ENCODE measurements at places on chromosomes 13 and 19.
A peak's percentile ranks its signal among the peaks of the same experiment; 100 is the strongest.

- DNase-seq: no peak
Measured at GRCh38 chr13:71285700-71286099, 581.3 kb downstream of the DACH1 start.

DNA sequence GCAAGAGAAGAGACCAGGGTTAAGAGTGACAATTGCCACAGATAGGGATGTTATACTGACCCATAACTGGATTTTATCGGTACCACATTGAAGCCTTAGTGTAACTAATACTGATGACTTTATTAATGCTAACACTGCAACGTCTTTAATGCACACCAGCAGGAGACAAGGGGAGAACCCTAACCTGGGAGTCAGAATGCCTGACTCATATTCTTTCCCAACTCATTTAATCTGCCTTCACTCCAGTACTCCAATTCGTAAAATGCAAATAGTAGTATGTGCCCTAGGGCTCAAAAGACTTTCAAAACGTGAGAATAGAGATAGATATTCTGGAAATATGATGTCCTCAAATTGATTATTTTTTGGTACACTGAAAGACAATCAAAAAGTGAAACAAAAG, 62.4 kb downstream of the GPC6 start:
- DNase-seq: no peak

- DNase-seq: no peak
Measured at GRCh38 chr19:46528601-46529590, 33.2 kb upstream of the PNMA8B start.

DNA sequence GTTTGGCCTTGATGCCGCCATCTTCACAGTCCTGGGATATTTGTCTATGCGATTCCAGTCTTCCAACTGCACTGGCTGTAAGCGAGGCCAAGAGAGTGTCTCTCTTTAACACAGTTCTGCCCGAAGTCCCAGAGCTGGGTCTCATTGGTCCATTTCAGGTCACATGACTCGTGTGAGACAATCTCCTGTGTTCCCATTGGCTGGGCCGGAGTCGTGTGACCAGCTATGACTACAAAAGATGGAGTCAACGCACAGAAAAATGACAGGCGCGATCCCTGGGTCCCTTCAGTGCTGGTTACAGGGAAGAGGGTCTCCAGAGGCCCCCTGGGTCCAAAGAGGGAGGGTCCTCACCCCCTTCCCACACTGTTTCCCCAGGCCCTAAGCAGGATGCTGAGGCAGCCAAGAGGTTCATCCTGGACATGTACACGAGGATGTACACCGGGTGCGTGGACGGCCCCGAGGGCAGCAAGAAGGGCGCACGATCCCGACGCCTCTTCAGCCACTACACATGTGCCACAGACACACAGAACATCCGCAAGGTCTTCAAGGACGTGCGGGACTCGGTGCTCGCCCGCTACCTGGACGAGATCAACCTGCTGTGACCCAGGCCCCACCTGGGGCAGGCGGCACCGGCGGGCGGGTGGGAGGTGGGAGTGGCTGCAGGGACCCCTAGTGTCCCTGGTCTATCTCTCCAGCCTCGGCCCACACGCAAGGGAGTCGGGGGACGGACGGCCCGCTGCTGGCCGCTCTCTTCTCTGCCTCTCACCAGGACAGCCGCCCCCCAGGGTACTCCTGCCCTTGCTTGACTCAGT, 15.9 kb upstream of the S1PR4 start:
- no peak for DNase-seq

DNA sequence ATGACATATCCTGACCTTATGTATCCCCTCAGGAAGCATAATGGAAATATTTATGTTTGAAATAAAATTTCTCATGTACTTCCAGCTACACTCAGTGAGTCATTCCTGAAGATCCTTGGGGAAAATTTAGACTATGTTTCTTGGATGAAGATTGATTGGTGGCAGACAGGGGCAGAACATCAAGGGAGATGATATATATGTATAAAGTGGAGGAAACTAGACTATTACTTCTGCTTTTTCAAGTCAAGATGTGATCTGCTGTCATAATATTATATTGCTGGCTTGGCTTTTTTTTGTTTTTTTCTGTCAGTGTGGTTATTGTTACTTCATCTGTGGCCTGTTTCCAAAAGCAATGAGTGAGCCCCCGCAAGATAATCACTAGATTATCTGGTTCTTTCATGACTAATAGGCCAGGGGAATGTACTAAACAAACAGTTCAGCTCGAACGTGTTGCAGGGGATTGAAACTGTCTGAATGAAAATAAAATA, 87.2 kb upstream of the TNFSF11 start:
- peak; percentile 93 for DNase-seq

DNA sequence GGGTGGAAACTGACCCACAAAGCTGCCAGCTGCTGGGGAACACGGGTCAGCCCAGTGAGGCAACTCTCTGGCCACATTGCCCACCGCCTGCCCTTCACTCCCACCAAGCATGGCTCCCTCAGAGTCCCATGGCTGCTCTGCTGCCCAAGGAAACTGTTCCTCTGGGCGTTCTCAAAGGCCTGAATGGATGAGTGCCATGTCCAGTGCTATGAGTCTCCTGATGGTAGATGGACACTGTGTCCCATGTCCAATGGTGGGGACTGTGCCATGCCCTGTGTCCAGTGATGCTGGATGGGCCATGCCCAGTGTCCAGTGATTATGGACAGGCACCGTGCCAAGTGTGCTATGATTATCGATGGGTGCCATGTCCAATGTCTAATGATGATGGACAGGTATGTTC, 88.8 kb downstream of the ANKRD10 start:
- DNase-seq: no peak

GRCh38 chr13:94233401-94233800, 246.1 kb downstream of the DCT start:
- DNase-seq: peak; percentile 94

DNA sequence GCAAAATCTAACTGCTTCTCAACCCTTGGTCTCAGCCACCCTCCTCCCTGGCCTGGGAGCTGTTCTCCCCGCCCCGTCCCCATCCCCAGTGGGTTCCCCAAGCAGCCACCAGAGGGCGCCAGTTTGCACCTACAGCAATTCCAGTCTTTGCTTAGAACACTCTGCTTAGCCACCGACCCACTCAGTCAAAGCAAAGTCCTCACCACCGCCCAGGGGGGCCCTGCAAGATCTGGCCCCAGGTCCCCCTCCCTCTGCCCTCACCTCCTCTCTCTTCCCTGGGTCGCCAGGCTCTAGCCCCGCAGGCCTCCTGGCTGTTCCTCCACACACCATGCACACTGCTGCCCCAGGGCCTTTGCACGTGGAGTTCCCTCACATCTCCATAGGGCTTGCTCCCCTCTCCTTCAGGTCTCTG, 12.4 kb downstream of the TMEM143 start:
- DNase-seq: peak; percentile 25

GRCh38 chr13:30711375-30711774, 24.0 kb upstream of the ALOX5AP start:
- DNase-seq: peak; percentile 47

- no peak for DNase-seq
Measured at GRCh38 chr19:49422407-49423070, 702 bp downstream of the PTH2 start.

GRCh38 chr19:46617601-46618000, 7.3 kb downstream of the PTGIR start:
- no peak for DNase-seq

DNA sequence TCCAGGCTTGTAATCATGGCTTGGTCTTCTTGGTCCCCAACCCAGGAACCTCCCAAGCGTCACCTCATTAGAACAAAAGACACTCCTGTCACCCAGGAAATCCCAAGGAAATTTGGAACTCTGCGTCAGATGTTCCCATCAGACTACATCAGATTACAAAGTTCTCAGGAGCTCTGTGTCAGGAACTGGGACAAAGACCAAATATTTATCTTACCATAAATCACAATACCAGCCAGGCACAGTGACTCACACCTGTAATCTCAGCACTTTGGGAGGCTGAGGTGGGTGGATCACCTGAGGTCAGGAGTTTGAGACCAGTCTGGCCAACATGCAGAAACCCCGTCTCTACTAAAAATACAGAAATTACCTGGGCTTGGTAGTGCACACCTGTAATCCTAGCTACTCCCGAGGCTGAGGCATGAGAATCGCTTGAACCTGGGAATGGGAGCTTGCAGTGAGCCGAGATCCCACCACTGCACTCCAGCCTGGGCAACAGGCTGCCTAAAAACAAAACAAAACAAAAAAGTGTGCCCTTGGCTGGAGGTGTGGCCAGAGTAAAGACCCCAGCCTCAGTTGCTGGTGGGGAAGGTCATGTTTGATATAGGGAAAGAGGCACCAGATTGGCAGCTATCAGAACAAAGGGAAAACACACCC, 16.7 kb upstream of the CCDC124 start:
- no peak for DNase-seq

GRCh38 chr19:46373491-46374359, 26.8 kb downstream of the PPP5C start:
- DNase-seq: no peak

DNA sequence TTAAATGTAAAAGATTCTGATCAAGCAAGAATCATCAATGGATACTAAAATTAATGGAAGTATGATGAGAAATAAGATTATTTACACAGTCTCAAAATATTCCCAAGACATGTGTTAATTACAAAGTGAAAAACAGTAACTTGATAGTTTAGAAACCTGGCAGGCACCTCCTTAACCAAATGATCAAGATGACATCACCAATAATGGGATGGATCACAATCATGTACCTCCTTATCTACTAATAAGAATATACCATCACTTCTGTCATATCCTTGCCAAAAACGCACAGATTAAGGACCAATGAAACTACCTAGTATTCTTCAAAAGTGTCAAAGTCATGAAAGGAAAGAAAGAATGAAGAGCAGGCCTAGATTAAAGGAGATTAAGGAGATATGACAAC, 30.0 kb downstream of the TSC22D1 start:
- no peak for DNase-seq
